ENCODE measurements at places on chromosomes 4 and X. TPM values are rescaled to one million over a fixed set of nuclear protein-coding genes. Genes with fewer than 3 reads are reported as not detected.

Gene RHOXF2
- total RNA-seq: not detected

Gene BEND2
- not detected for total RNA-seq

Gene PPID
- total RNA-seq: 19.7 TPM

- no peak for DNase-seq
Measured at GRCh38 chr4:15964159-15964558, 1.2 kb upstream of the FGFBP2 start.

DNA sequence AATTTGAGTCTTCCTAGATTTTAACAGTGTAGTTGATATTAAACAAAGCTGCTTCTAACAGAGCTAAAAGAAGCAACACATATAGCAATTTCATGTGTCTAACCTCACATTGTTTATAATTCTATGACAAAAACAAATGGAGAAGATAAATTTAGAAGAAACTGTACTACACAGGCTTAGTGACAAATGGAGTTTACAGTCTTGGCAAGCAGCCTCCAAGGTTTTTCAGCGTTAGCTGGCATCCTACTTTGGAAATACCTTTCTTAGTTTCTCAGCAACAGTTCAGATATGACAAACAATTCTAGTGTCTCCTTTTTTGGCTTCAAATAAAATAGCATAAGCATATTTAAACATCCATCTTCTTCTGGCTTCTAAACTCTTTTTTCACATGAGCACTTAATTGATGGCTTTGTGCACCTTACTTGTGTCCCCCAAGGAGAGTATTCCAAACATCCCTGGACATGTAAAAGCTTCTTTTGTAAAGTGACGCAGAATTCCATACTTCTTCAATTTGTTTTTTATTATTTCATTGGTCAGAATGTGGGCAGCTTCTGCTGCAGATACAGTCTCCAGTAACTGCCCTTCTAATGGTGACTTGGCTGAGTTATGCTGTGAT, 249.8 kb downstream of the ANTXR2 start:
- no peak for DNase-seq

Gene UGT2B10
- not detected for total RNA-seq

DNA sequence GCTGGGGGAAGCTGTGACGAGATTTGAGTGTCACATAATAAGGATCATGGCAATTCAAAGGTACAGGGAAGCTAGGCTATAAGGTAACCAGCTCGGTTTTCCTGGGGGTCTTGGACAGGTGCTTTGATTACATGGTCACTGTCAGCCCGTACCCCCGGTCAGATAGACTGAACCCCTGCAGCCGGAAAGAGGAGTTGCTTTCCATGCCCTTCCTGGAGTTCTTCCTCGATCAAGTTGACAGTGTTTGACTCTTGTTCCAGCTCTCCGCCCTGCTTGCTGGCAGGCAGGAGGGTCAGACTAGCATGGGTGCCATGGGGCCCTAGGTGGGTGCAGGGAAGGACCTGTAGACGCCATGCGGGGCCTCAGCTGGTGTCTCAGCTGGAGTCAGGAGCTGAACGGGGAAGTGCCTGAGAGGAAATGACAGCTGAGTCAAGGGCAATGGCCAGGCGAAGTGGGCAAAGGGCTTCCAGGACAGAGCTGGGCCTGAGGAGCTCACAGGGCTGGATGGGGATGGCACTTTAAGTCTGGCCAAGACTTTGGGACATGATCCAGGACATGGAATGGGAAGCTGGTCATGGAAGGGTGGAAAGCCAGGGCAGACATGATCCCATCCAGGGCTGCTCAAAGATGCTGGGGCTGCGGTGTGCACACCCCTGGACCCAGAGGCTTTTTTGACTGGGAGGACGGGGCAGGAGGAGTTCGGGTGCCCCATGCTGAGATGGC, 1.6 kb downstream of the TMEM187 start:
- DNase-seq: no peak
